ENCODE measurements at places on chromosomes 16 and 17.

DNA sequence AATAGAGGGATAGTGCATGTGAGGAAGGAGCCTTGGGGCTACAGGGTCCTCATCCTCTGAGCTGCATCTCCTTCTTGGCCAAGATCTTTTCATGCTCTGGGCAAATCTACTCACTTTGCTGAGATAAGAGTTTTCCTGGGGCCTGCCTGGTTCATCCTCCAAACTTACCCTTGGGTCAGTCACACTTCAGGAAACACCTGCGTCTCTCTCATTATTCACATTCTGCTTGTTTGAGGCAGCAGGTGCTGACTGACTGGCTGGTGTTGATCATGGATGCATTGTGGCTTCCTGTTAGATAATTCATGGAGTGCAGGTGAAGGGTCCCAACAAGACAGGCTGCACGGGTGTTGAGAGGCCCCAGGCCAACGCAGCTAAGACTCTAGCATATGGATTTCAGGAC, 162.6 kb downstream of the SALL1 start:
- no peak for DNase-seq

DNA sequence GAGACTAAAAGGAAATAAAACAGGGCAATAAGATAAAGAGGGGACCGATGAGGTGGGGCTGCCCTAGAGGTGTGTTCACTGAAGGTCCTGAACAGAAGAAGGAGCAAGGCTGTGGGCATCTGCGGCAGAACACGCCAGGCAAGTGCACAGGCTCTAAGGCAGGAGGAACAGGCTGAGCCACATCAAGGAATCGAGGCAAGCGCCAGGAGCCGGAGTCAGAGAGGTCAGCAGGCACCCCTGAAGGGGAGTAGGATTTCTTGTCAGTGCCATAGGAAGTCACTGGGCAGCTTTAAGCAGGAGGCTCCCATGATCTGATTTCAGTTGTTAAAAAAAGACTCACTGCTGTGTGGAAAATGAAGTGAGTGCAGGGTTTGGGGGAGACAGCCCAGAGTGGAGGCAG, 186.5 kb downstream of the KATNIP start:
- DNase-seq, result no peak

DNA sequence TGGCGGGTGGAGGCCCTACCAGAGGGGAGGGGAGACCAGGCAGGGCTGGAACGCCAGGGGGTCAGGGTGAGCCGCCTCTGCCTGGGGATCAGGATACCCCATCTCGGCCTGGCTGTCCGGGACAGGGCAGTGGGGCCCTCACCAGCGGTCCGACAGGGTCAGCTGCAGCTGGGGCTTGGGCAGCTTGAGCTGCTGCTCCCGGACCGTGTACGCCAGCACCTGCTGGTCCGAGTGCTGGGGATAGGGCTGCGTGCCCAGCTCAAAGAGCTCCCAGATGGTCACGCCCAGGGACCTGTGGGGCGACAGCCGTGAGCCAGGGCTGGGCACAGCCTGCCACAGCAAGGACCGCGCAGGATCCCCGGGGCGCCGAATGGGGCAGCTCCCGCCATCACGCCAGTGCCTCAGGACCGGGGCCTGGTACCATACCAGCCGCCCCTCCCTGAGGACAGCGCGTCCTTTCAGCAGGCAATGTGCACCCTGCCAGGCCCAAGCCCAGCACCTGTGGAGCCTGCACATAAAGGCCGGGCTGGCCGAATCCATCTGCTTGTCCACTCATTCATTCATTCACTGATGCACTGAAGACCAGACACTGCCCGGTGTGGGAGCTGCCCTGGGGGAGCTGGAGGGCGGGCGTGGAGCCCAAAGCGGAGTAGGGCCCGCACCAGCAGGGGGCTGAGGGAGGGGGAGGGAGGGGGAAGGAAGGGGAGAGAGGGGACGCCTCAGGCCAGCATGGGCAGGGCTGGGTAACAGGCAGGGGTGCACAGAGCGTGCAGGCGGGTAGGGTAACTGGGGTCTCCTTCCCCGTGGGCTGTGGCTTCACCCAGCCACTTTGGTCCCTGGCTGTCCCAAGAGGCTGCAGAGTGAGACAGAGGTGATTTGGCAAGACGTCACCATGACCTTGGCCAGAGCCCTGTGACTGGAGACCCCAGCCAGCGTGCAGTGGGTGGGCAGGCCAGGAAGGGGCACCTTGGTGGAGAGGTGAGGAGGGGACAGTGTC, 42.0 kb upstream of the PVALEF start:
- no peak for DNase-seq

DNA sequence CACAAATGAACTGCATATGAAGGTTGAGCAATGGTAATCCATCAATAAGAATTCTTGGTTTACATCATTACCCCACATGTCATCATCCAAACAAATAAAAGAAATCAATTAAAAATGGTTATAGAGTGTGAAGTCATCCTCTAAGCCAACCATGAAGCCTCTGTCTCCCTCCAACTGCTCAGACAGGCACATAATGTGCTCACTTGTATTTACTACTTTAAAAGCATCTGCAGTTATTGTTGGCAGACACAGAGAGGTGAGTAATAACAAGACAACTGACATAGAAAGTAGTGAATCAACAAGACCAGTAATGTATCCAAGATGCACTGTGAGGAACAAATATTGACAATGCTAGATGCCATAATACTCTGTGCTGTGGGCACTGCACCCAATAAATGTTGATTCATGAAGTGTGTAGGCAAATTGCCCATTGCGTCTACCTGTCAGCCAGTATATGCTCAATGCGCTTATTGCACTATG, 20.0 kb downstream of the ADAMTS18 start:
- DNase-seq, result no peak

GRCh38 chr16:71895679-71896365, 491 bp downstream of the IST1 start:
- no peak for DNase-seq

GRCh38 chr17:12659500-12659899, 6.2 kb upstream of the MYOCD start:
- DNase-seq, result no peak

DNA sequence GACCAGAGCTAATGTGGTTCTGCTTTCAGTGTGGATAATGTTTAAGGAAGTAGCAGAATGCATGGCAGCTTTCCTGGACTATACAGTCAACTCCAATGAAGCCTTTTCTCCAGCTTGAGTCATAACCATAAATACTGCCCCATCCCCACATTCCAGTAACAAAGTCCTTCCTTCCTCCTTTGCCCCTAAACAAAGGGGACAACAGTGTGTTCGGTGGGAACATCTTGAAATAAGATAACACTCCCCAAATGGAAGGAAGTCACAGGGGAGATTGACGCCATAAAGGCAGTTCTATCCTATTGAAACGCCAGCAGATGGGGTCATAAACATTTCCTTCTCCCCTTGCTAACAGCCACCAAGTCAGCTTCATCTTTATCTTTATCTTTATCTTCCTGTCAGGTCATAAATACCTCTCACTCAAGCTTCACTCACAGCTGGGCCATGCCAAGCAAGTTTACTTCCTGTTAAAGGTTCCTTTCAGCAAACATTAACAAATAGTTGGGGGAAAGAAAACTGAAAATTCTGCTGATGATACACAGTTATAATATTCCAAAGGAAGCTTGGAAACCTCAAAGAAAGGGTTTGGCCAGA, 136.7 kb downstream of the SNX11 start:
- no peak for DNase-seq

DNA sequence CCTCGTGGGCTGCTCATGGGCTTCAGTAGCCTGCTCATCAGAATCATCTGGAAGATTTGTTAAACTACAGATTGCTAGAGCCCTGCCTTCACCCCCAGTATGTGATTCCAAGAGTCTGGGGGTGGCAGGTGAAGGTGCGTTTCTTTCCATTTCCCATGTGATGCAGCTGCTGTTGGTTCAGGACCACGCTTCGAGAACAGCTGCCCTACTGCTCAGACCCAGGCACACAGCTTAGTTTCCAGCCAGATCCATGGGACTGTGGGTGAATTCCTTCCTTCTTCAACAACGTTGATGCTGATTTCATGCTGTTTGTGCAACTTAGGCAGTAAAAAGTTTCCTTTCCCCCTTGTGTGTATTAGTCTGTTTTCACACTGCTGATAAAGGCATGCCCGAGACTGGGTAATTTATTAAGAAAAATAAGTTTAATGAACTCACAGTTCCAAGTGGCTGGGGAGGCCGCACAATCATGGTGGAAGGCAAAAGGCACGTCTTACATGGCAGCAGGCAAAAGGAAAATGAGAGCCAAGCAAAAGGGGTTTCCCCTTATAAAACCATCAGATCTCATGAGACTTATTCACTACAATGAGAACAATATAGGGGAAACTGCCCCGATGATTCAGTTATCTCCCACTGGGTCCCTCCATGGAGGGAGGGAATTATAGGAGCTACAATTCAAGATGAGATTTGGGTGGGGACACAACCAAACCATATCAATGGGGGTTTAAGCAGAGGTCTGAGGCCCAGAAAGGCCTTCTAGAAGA, 159.2 kb downstream of the XYLT1 start:
- no peak for DNase-seq

DNA sequence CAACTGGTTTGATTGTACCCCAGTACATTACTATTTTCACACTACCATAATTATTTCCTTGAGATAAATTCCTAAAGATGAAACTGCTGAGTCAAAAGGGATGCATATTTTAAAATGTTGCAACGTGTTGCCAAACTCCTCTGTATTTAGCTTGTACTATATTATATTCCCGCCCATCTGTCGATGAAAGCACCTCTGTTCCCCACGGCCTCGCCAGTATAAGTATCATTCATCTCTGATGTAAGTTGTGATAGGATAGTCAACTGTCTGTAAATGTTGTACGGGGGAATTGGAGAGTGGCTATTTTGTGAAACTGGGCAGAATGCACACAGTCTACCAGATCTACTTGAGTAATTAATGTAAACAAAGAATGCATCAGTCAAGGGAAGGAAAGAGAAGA, 47.7 kb upstream of the TNRC6A start:
- DNase-seq, result no peak

GRCh38 chr17:29572691-29573557, 4.4 kb downstream of the TP53I13 start:
- no peak for DNase-seq

DNA sequence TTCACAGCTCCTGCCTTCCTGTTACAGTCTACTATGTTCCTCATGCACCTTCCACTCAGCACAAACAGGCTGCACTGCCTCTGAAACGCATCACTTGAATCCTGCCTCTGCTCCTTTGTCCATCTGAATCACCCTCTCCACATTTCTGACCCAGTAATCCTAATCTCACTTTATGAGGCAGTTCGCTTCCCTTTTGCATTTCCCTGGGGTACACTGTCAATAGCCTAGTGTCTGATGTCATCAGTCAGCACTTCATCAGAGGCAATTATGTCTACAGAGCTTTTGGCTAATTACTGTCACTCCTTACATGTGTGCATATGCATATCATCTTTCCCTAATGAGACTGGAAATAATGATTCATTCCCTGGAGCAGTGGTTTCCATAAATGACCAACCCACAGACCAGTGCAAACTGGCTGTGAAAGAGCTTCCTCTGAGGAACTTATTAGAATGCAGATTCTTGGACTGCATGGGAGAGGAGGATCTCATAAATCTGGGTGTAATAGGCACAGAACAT, 23.6 kb downstream of the CA4 start:
- no peak for DNase-seq

DNA sequence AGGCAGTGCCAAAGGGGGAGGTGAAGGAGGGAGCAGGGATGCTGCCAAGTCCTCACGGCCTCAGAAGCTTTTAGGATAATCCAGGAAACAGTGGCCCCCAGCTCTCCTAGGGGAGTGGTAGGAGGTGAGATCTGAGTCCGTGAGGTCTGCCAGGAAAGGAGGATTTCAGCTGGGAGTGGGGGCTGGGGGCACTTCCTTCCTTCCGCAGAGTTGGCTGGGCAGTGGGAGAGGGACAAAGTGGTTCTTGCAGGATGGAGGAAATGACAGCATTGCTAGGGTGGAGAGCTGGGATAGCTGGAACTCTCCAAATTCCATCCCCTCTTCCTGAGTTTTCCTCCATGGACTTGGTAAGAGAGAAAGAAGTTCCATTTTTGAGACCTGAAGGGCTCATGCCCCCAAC, 4.8 kb upstream of the SP6 start:
- DNase-seq, result no peak

DNA sequence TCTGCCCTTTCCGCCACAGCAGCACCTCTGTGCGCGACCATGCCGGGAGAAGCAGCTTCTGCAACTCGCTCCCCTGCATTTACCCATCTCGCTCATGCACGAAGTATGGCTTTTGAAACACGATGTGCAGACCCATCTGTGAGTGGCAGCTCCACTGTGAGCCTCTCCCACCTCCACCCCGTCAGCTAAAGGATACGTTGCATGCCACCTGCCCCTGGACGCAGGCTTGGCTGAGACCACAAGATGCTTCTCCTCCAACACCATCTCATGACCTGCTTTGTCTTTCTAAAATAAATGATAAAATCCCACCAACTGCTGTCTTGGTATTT, 100.9 kb downstream of the ZNF778 start:
- no peak for DNase-seq

DNA sequence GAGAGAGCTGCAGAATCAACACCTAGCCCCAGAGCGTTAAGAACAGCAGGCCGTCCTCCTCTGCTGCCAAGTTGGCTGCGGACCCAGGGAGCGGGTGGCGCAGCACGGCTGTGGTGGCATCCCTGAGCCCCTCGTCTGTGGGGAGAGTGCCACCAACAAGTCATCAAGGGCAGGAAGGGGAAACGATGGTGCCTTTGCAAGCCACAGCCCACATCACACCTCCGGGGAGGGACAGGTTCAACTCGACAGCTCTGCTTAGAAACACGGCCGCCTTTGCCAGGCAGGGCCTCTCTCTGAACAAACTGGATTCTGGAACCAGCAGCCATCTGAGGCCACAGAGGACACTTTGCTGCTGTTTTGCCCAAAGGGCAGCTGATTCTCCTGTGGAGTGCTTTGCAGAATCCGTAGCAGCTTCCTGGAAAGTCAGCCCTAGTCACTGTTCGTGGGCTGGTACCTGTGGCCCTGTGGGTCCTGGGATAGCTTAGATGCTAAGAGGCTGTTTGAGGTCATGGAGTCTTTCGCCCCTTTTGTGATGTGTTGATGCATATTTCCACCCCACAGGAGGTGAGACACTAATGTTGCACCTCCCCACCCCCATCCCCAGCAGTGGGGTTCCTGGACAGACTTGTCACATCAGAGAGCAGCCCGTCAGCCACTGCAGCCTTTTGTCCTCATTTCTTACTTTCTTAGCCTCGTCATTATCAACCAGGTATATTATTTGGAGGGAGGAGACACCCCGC, 270.6 kb downstream of the CPPED1 start:
- no peak for DNase-seq

DNA sequence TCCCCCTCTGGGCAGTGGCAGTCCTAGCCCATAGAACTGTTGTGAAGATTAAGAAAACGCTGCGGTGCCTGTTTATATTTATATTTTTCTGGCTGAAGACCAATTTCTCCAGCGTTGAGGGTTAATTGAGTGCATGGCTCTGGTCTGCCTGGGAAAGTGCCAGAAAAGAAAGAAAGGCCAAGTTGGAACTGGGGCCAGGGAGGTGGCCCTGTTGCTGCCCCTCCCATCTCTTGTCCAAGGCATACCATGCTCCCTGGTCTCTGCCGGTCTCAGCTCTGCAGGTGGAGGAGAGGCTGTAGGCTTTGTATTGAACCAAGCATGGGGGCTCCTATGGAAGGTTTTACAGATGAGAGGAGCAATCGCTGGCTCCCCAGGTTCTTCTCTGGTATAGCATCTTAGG, 124.7 kb downstream of the MGAT5B start:
- DNase-seq, result no peak

GRCh38 chr17:27247071-27247957, 46.6 kb upstream of the WSB1 start:
- no peak for DNase-seq

GRCh38 chr16:15961571-15962090, 12.2 kb downstream of the ABCC1 start:
- no peak for DNase-seq

GRCh38 chr17:60095381-60095780, 16.7 kb upstream of the HEATR6 start:
- no peak for DNase-seq

Data from DMS79 (cell line).